Suppressor macrophage treated with lipopolysaccharide for 4 hours (primary cell): ENCODE measurements at places on chromosomes 6 and 20.

- DNase-seq, result no peak
Observed at GRCh38 chr20:37344506-37345338, 1.2 kb upstream of the SRC start.

DNA sequence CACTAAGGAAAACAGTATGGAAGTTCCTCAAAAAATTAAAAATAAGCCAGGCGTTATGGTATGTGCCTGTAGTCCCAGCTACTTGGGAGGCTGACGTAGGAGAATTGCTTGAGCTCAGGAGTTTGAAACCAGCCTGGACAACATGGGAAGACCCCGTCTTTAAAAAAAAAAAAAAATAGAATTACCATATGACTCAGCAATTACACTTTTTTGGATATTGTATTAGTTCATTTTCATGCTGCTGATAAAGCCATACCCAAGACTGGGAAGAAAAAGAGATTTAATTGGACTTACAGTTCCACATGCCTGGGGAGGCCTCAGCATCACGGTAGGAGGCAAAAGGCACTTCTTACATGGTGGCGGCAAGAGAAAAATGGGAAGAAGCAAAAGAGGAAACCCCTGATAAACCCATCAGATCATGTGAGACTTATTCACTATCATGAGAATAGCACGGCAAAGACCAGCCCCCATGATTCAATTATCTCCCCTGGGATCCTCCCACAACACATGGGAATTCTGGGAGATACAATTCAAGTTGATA is 10.8 kb upstream of the SMIM29 start:
- no peak for DNase-seq

DNA sequence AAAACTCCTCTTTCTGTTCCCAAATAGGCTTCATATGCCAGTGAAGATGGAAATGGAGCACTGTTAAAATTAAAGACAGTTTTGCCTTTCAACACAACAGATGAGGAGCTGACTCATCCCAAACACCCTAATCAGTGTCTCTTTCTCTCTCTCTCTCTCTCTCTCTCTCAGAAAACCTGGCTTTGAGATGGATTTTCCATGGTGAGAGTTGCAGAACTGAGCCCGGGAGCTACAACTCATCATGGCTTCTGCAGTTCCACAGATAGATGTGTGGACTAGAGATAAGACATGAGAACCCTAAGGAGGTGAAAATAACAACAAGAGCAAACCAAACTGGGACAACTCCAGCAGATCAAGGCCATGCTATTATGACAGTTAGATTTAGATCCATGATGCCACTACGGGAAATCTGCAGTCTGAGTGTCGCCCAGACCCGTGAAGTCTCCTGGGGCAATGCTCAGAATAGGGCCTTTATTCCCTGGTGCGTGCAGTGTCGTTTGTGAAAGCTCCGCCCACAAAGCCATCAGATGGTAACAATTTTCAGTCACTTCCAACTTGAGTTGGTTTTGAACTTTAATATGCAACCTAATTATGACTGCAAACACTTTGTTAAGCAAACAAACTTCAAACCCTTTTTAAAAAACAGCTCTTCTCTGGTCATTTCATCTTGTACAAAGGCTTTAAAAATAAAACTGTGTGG is 338.2 kb upstream of the PREP start:
- no peak for DNase-seq

- no peak for DNase-seq
Observed at GRCh38 chr20:56259948-56260347, 11.4 kb downstream of the MC3R start.

- DNase-seq, result no peak
Observed at GRCh38 chr6:73348550-73349204, 5.4 kb downstream of the DPPA5 start.

DNA sequence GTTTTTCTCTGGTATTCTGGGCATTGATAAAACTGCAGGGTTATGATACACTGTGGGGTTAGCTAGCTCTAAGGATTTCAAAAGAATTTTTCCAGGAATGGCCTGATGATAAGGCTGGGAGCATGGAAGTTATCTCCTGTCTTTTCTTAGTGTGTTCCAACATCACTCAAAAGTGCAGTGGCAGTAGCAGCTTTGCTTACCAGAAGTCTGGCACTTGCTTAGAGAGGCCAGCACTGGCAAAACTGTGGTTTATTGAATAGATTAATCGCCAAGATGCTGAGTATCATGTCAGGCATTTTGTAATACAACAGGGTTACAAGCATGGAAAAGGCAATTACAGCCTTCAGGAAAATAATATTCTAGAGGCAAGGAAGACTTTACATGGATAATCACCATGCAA is 719.5 kb upstream of the GJE1 start:
- DNase-seq, result no peak

GRCh38 chr6:167793421-167793820 is 33.3 kb upstream of the AFDN start:
- no peak for DNase-seq

DNA sequence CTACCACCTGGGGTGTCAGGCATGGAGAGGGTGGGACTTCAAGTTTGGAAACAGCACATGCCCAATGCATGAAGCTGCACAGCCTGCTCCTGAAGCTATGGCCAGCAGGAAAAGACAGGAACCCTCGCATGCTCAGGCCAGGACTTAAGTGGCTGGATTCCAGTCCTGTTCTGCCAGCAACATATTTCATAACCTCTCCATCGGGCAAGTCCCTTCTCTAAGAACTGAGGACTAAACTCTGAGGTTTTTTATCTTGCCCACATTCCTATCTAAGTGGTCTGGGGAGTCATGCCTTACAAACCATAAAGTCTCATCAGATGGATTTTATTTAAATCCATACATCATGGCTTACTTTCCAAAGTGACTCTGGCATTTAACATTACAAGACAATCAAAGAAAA is 27.5 kb upstream of the AGPAT4 start:
- DNase-seq, result no peak

DNA sequence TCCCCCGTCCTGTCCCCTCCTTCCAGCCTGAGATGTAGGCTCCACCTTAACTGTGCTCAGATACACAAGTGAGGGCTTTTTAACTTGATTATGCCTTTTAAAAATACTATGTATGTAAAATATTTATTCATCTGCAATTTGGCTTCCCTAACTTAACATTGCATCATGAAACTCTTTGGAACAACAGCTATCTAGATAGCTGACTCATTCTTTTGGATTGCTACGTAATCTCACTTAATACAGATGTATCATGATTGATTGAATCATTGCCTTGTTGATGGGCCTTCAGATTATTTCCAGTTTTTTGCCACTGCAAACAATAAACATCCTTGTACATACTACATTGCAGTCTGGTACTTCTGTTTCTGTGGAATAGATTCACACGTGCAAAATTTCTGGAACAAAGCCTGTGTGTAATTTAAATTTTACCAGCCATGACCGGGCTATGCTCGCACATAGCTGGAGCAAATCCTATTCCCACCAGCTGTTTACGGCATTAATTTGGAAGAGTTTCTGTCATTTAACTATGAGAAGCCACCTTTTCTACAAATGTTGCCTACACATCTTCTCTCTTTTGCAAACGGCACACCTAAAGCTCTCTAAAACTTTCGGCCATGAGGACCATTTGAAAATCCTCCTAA is 6.5 kb downstream of the PRND start:
- DNase-seq, result peak; percentile 27

DNA sequence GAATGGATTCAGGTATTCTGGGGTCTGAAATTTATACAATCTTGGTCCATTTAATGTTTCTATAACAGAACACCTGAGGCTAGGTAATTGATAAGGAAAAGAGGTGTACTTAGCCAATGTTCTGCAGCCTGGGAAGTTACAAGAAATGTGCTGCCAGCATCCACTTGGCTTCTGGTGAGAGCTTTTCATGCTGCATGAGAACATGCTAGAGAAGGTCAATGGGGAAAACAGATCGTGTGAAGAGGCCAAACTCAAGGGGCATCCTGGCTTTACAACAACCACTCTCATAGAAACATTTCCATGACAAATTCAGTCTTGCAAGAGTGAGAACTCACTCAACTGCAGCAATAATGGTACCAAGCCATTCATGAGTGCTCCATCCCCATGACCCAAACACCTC is 16.8 kb downstream of the IL22RA2 start:
- DNase-seq, result no peak

DNA sequence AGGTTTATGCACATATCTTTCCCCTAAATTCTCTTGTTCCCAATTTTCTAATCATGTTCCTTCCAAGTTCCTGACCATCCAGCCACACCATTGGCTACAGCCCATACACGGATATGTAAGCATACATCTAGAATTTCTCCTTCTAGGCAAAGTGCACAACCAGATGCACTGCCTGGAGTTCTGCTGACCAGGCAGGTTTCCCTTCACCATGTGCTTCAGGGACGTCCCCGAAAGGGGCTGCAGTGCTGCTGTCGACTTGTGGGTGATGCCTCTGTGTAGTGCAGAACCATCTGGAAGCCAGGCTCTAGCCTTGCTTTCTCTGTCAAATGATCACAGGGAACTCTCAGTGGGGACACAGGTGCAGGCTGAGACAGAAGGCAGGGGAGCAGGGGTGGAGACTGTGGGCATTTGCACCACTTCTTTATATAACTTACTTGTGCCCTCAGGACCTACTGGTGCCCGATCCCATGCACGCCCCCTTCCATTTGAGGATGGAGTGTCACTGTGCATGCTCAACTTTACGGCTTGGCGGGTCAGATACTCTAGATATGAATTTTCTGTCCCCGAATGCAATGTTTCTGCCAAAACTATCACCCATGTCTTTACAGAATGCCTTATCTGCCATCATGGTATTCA is 37.5 kb upstream of the SMOC2 start:
- no peak for DNase-seq

- peak; percentile 29 for DNase-seq
Observed at GRCh38 chr6:47733879-47734558, 35.6 kb downstream of the ADGRF4 start.

DNA sequence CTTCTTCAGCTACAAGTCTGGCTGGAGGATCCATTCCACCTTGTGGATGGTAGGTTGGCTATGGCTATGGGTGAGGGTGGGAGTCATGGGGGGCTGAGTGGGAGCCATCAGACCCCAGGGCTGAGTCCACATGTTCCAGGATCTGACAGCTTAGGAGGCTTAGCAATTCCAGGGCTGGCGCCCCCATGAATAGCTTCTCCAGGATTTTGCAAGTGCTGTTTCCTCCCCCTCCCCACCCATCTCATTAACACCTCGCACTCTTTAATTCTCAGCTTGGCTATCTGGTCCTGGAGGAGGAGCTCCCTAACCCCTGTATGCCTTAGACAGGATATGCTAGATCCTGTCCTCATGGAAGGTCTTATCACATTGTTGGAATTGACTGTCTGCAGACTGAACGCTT is 39.0 kb upstream of the ANGPT4 start:
- DNase-seq, result no peak

GRCh38 chr6:14083751-14084150 is 33.8 kb upstream of the CD83 start:
- no peak for DNase-seq

- DNase-seq, result no peak
Observed at GRCh38 chr6:132671295-132671694, 12.3 kb upstream of the TAAR1 start.

DNA sequence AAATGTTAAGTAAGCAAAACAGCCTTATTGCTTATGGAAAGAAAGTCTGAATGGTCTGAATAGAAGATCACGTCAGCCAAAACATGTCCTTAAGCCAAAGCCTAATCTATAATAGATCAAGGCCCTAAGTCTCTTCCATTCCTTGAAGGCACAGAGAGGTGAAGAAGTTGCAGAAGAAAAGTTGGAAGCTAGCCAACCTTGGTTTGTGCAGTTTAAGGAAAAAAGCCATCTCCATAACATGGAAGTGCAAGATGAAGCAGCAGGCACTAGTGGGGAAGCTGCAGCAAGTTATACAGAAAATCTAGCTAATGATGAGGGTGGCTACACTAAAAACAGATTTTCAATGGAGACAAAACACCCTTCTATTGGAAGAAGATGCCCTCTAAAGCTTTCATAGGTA is 29.1 kb downstream of the LRRN4 start:
- DNase-seq, result peak; percentile 31

DNA sequence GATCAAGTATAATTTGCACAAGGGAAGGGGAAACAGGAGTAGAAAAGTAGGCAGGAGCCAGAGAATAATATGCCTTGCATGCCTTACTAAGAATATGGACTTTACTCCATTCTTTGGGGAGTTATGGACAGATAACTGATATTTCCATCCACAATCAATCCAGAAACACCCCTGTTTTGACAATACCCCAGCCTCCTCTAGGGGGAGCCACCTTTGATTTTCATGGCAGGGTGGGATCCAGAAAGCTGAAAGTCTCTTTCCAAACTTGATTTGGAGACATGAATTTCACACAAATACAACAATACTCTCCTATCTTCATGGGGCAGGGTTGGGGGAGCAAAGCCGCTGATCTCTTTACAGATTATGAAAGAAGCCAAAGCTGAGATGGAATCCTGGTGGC is 404.1 kb downstream of the FOXA2 start:
- DNase-seq, result no peak

DNA sequence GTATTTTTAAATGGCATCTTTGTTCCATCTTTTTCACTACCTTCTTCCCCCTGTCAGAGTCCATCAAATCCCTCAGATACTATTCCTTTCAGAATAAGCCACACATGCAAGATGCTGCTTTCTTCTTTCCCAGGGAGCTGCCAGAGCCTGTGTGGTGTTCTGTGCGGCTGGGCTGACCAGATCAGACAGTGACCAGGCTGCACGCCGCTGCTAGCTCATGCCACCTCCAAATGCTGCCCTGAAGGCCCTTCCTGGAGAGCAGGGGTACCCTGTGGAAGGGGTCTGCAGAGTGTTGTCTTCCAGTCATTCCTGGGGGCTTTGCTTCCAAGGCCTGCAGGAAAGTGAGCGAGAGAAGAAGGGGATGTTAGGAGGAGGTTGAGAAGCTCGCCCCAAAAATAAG is 179.1 kb upstream of the SUPT3H start:
- DNase-seq, result no peak

DNA sequence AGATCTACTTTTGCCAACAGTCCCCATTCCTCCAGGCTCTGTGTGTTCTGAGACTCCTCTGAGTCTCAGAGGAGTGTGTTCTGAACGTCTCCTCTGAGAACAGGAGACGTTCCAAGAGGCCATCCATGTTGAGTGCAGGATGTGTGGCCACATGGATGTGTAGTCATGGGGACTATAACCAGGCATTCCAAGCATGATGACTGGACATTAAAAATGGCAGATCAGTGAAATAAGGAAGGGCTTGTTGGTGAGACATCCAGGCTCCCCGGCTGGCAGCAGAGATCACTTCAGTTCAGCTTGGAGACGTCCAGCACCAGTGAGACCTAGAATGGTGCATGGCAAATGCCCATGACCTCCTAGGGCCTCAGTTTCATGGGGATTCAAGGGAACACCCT is 34.3 kb upstream of the POU5F1 start:
- DNase-seq, result peak; percentile 37

DNA sequence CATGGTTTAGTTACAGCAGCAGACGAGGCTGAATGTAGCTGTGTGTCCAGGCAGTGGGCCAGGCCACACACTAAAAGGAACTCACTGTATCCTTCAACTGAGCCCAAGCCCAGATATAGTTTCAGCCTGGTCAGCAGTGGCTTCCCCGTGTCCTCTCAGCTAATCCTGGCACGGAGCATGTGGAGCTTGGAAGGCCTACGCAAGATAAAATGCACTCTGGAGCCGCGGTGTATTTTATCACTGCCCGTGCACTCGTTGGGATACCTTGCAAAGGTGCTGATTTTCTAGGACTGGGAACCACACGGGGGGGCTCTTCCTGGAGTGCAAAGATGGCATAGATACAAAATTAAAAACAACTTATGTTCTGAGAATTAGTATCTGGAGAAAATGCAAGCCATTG is 48.4 kb upstream of the IYD start:
- DNase-seq, result no peak
